Stimulated activated CD8-positive, alpha-beta memory T cell treated with anti-CD3 and anti-CD28 coated beads, Interleukin-2, amount 100 ng/mL, for 1 hour (primary cell): ENCODE measurements at places on chromosomes 4 and X.

GRCh38 chr4:2763511-2763967 is 7.4 kb upstream of the TNIP2 start:
- DNase-seq = no peak

GRCh38 chr4:139817657-139818452 is 152.2 kb downstream of the MGST2 start:
- no peak for DNase-seq

DNA sequence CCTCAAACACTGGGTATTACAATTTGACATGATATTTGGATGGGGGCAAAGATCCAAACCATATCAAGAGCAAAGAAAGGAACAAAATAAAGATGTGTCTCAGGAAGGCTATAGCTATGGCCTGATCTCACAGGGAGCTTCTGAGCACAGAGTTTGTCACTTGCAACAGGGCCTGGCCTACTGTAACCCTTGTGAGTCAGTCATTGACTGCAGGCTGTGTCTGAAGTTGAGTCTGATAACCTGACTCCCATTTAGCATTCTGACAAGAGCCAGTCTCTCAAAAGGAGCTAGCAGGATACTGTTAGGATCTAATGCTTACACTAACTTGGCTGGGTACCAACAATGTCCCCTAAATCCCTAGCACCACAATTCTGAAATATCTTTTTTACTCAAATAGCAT is 612.5 kb upstream of the TECRL start:
- DNase-seq = no peak

DNA sequence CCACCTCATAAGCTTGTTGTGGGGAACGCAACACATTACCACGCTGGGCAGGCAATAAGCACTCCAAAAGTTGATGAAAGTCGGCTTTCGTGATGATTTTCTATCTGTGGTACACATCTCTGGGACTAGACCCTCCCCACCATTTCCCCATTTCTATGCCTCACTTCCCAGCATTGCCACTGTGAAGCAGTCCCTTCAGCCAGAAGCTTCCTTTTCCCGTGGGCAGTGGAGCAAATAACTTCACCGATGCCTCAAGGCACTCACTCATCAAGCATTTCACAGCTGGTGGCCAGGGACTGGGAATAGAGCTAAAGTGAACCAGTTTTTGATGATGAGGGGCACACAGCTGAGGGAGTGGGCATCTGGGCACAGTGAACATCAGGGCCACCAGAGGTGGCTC is 18.9 kb downstream of the C4orf50 start:
- no peak for DNase-seq

DNA sequence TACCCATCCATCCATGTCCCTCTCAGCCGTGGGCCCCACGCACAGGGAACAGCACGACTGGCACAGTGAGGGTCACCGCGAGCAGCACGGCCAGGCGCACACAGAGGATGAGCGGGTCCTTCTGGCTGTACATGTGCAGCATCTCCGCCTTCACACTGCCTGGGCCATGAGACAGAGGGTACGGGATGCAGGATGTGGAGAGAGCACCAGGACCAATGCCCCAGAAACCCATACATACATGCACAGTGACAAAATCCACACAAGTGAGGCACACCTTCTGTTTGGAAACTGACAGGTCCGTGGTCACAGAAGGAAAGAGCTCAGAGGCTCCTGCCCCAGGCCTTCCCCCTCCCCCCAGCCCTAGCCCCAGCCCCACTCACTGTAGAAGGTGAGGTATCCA is 9.5 kb downstream of the SLC38A5 start:
- DNase-seq = no peak

DNA sequence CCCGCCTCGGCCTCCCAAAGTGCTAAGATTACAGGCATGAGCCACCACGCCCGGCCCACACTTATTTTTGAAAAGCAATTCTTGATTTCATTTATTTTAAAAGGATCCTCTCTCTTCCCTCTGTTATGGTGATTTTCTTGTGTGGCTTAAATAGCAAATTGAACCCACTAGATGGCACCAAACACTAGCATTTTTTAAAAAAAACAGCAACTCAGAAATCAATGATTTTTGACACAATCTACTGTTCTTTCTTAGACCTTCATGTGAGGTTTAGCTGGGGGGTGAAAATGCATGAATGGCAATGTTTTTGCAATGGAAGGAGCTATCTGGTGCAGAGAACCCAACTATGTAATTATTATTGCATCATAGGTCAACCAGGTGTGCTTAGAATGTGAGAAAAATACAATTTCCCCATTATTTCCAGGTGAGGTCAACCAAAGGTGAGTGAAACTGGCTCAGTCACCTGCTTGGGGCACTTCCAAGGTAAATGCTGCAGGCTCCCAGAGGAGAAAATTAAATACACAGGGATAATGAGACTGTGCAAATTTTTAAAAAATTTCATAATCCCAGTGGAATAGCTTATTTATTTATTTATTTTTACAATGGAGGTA is 226.7 kb upstream of the PRKX start:
- DNase-seq = no peak
